ENCODE measurements at places on chromosomes 2 and 18.

DNA sequence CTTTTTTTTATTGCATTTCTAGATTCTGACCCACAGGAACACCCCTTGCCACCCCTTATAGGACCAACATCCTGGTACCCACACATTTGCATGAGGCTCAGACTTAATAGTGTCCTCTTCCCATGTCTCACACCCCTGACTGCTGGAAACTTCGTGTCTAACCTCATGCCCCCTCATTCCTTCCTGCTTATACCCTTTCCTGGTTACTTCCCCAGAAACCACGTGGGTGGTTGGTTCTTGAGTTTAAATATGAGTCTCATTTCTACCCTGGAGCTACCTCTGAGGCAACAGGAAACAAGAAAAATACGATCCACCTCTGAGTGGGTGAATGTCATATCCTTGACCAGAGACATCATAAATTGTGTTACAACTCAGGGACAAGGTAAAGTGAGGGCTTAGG lies 1.6 kb downstream of the TNP1 start:
- peak; percentile 10 for DNase-seq

DNA sequence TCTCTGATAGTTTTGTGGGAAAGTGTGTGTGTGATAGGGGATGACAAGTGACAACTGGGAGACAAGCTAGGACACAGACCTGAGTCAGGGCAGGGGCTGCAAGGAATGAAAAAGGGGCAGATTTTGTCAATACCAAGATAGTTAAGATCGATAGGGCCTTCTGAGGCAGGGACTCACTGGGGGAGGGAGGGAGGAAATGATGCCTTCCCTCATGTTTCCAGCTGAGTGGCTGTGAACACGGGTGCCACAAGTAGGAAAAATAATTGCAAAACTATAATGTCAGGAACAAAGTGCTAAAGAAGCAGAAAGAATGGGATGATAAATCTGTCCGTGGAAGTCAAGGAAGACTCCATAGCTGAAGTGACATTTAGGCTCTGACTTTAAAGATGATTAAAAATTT lies 24.2 kb downstream of the CDH2 start:
- no peak for DNase-seq

DNA sequence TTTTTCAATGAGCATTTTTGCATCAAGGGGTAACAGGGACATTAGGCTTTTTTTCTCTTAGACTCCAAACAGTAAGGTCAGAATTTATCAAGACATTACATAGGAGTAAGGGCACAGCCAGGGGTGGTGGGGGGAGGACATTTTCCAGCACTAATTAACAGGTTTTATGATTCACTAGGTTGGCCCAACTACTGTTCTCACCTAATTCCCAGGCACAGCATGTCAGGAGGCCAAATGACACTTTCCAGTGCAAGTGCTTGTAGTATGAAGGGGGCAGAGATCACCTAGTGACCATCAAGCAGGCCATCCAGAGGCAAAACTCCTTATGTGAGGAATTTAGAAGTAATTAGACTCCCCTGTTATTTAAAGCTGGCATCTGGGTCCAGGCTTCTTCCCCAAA lies 3.9 kb upstream of the MBD2 start:
- no peak for DNase-seq

DNA sequence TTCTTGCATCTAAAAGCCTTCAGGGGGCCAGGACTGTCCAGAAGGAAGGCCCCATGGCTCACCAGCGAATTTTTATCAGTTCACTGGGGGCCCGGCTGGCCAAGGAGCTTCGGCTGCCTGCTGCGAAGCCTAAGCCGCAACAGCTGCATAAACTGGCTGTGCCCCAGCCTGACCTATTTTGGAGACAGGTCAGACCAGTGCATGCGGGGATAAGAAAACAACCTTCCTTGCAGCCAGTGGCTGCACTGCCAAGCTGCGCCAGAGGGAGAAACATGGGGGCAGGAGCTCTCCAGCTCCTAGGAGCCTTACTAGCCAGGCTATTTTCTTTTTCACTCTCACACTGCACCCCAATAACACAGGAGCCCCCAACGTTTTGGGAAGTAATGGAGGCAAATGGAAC lies 15.2 kb downstream of the PAX3 start:
- no peak for DNase-seq

DNA sequence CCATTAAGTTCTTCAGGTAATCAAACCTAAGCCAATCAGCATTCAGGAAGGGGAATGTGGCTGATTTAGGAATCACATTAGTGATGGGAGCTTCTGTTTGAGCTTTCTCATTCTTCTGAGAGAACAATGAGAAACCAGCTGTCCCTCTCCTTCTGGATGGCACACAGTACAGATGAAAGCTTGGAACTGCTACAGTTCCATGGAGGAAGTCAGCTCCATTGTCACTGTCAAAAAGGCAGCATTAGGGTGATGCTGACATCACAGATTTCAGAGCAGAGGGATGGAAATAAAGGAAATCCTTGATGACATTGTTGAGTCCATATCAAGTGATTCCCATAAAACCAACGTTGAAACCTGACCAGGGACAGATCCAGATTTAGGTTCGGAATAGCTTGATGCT lies 36.1 kb upstream of the ACYP2 start:
- DNase-seq = no peak

DNA sequence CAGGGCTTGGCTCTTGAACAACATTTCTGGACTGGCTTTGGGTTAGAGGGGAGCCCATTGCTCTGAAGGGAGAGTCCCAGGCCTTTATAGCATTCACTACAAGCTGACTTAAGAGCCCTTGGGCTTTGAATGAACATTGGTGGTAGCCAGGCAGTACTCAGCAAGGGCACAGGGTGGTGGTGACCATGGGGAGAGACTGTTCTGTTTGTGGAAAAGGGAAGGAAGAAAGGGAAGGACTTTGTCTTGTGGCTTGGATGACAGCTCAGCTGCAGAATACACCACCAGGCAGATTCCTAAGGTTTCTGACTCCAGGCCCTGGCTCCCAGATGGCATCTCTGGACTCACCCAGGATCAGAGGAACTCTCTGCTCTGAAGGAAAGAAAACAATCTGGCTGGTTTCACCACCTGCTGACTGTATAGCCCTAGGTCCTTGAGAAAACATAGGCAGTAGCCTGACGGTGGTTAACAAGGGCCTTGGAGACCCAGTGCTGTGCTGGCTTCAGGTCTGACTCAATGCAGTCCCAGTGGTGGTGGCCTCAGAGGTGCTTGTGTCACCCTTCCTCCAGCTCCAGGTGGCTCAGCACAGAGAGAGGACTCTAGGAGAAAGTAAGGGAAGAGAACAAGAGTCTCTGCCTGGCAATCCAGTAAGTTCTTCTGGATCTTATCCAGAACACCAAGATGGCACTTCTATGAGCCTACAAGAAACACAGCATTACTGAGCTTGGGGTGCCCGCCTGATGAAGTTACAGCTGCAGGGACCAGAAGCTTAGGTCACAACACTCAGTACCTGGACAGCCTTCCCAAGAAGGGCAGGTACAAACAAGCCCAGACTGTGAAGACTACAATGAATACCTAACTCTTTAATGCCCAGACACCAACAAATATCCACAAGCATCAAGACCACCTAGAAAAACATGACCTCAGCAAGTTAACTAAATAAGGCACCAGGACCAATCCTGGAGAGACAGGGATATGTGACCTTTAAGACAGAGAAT lies 16.4 kb upstream of the ABCB11 start:
- no peak for DNase-seq

- no peak for DNase-seq
Observed at GRCh38 chr18:37481072-37481471, 84.5 kb downstream of the CELF4 start.

GRCh38 chr18:69717586-69717985 lies 230.1 kb downstream of the CD226 start:
- no peak for DNase-seq

All from activated T-cell treated with anti-CD3 and anti-CD28 coated beads, Interleukin-2, amount 50 U/mL, for 72 hours (primary cell).